ENCODE measurements at places on chromosomes 7 and 10.

DNA sequence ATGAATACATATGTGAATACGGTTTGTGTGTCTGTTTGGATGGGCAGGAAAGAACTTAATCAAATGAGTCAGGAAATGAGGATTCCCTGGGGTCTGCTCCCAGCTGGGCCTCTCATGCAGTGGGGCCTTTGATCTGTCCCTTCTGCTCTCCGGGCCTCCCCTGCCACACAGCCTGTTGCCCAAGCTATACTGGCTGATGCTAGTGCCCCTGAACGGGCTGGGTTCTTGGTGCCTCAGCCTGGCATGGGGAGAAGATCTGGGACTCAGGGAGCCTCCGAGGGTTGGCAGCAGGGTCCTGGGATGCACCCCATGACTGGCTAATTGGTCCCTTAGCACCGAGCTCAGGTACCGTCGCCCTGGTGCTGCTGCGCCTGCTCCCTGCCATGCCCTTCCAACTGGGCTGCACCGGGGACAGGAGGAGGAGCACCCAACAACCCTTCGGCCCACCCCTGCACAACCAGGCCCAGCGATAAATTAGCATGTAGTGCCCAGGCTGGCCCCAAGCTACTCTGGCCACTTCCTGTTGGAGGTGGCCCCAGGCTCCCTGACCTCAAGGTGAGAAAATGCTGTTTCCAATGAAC lies 59.9 kb upstream of the DUSP5 start:
- DNase-seq, result no peak

- DNase-seq, result peak; percentile 46
Measured at GRCh38 chr7:93442478-93443224, 131.9 kb downstream of the CALCR start.

GRCh38 chr10:129192344-129193128 lies 274.5 kb upstream of the MGMT start:
- DNase-seq, result no peak

DNA sequence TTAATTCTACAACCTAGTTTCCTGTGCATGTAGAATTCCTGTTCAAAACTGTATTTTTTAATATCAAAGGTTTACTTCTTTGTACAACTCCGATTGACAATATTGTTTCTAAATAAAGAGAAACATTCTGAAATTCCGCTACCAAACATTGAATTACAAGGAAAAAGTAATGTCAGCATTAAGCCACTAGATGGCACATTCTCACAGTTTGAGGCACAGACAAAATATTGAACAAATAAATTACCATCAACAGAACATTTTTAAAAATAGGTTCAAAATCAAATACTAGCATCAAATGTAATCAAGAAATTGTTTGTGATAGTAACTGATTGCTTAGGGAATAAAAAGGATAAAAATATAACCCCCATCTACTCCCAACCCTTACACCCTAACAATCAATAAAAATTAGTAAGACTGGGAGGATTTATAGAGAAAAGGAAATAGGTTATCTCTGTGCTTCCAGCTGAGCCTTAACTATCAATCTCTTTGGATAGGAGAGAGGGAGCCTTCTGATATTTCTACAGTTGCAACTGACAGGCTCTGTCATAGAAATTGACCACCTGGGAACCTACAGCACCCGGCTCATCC lies 86.6 kb upstream of the C7orf33 start:
- no peak for DNase-seq

DNA sequence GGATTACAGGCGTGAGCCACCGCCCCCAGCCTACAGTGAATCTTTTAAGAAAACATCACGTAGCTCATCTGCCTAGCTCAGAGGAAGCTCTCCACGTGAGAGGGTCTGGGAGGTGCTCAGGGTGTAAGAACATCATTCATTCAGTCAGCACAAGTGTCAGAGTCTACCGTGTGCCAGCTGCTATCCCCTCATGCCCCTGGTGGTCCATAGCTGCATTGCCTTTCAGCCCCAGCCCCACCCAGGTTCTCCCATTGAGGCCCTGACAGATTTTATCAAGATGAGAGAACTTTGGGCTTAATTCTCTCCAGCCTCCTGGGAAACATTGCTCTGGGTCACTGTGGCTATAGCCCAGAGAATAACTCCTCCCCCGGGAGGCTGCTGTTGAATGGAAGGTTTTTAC lies 45.1 kb downstream of the ZNF503 start:
- no peak for DNase-seq

DNA sequence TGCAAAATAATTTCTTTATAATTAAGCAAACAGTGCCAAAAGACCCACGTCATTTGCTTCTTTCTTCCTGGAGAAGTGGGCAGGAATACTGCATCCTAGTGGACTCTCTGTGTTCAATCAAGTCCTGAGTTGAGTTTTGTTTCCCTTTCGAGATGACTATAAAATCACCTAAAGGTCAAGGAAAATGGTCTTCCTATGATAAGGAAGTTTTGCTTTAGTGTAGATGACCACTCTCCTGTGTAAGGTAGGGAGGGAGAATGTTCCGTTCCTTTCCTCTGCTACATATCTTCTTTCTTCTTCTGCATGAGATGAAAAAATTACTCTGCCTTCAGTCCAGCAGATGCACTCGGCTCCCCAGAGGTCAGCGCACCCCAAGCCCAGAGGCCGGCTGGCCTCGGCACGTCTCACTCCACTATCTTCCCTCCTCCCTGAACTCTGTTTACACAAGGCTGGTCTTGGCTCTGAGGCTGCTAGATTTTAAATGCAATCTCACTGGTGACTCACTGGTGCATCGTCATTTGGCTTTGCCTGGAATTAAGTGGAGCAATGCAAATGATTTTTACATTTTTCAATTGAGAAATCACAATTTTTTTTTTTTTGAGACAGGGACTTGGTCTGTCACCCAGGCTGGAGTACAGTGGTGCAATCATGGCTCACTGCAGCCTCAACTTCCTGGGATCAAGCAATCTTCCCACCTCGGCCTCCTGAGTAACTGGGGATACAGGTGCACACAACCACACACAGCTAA lies 18.6 kb upstream of the VDAC2 start:
- no peak for DNase-seq

DNA sequence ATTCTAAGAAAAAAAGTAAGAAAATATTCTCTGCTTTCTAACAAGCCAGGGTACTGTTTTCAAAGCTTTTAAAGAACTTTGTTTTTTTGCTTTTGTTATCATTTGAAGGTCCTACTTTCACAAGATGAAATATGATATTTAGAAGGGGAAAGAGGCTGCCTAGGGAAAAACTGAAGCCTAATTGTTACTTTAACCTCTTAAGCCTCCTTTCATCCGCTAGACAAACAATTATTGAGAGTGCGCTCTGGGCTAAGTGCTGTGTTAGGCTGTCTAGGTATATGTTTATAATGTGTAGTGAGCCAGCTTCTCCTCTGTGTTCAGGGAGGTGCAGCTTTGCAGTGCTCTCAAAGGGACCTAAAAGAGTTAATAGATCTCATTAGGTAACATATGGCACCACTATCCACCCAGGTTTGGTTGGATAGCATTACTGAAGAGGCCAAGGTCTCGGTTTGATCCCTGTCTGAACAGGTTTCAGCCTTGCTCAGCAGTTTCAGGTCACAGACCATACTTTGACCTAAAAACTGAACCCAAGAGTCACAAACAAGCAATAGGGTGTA lies 17.9 kb downstream of the PDK4 start:
- no peak for DNase-seq

- no peak for DNase-seq
Measured at GRCh38 chr7:87354749-87355148, 9.3 kb downstream of the CROT start.

DNA sequence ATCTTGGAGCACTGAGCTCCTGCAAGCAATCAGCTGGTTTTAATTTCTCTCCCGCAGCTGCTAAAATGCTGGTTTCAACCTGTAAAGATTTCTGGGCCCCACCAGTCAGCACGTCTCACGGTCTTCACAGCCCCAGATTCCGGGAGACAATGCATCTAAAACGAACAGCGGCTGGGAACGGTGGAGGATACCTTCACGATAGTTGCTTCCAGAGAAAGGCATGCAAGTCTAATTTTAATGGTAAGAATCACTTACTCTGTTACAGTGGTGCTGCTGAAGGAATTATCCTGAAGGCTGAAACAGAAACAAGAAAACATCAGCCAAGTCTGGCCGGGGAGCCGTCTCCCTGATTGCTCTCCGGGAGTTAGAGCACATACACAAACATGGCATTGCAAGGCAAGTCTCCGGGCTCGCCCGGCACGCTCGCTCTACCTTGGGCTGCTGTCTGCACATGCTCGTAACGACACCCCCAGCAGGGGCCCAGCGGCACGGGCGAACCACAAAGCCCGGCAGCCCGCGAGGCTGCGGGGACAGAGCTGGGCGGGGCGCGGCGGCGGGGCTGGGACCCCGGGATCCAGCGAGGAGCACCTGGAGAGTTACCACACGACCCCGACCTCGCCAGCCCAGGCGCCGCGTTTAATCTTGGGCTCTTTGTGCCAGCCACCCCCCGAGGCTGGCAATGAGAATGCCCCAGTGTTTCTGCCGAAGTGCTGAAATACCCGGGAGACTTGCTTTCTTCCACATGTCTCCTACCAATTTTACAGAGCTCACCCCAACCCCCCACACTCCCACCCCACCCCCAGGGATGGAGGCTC lies at the start of gene FAM13C:
Gene FAM13C, minus strand, starts transcription at position 406 of the 815 bp plus-strand sequence. Its CDS starts 89 bp downstream, at position 317.
- peak; percentile 14 for DNase-seq

DNA sequence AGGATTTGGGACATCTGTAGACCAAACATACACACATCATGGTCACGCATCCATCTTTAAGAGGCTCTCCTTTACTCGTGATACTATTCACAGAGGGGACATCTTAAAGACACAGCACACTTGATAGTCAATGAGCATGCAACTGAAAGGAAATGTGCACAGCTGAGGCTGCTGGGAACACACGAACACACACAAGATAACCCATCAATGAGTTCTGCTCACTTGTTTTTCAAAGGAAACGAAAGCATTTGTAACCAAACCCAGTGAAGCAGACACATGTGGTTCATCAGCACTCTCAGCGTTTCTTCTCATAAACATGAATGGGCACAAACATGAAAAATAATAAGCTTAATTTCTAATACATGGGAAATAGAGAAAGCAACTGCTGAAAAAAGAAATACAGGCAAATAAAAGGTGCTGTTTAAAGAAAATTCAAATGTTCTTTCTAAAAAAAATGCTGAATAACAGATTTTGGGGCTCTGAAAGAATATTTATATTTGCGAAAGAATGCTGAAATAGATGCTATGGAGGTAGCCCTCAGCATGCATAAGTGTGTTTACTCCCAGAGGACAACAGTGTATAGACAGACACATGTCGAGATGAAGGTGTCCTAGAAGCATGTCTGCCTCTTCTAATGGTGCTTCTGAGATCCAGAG lies 59.7 kb upstream of the LAMB4 start:
- peak; percentile 10 for DNase-seq

DNA sequence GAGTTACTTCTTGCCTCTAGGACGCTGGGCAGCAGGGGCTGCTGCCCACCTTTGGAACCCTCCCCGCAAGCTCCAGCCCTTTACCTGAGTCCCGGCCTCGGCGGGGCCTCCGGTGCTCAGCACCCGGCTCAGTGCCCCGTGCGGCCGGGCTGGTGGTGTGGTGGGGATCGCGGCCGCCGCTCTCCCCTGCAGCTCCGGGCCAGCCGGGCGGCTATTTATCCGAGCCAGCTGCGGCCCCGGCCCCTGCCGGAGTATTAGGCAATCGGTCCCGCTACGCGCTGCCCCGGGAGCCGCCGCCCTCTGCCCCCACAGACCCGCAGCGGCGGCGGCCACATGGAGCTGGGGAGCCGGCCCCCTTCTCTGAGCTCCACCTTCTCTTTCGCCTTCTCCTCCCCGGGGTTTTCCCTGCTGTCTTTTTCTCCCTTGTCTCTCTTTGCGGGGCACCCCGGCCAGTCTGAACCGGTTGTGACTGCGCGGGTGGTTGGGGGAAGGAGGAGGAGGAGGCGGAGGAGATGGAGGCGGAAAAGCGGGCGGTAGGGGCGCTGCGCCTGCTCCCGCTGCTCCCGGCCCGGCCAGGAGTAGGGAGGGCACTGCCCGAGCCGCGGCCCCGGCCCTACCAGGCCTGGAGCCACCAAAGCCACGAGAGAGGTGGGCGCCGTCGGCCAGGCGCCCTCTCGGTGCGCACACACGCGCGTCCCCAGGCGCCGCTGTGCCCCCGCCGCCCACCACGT lies at the start of gene SLC16A9:
Gene SLC16A9, minus strand, starts transcription at position 456 of the 731 bp plus-strand sequence. CDS start 25,559 bp downstream, outside the sequence.
- DNase-seq, result peak; percentile 89

- DNase-seq, result peak; percentile 50
Measured at GRCh38 chr7:131097662-131098376, 229.9 kb upstream of the MKLN1 start.

DNA sequence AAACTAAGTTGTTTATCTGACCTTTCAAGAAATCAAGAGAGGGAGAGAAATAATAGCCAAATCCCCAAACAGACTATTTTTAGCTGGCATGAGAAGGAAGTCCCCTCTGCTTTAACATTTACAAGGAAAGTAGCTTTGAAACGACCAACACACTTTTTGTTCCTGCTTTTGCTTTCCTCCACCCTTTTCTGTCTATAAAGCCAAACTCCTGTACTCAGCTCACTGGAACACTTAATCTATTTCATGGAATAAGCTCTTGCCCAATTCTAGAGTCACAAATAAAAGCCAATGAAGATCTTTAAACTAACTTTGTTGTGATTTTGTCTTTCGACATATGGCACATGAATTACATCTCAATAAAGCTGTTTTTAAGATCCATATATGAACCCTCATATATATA lies 86.8 kb upstream of the CCDC71L start:
- no peak for DNase-seq

Data from activated naive CD4-positive, alpha-beta T cell treated with anti-CD3 and anti-CD28 coated beads for 36 hours (primary cell).